CD4-positive, alpha-beta T cell treated with Interleukin-17A for 1 hour (primary cell): ENCODE measurements at places on chromosomes 13 and 19.

DNA sequence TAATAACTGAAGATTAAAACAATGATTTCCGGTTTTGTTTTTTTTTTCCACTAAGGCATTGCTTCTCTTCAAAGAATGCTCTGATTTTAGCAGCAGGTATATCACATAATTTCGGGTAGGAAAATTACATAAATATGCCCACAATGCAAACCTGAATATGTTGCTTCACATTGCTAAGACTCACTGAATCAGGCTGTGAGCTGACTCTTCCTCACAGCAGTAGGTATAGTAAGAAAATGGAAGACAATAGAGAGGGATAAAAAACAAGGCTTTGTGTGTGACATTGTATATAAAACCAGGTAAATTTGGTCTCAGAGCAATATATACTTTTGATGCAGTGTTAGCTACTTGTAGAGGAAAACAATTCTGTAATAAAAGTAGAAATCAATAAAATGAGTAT lies 1355.0 kb downstream of the OLFM4 start:
- no peak for DNase-seq

- no peak for DNase-seq
Observed at GRCh38 chr13:26310470-26310869, 56.5 kb downstream of the CDK8 start.

DNA sequence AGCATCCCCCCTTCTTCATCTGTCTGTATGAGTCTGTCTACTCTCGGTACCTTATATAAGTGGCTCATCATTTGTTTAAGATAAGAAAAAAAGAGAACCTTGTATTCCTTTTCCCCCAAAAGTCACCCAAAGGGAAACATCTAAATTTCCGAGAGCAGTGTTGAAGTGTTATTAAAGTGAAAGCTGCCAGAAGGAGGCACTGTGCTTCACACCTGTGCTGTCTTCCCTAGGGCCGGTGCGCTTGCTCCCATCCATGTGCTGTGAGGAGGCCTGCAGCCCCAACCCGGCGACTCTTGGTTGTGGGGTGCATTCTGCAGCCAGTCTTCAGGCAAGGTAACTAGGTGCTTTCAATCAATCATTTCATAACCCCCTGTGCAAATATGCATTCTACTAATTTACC lies 97.5 kb downstream of the TNFRSF19 start:
- DNase-seq = no peak

GRCh38 chr13:90585392-90585791 lies 762.1 kb upstream of the MIR17HG start:
- DNase-seq = no peak

- no peak for DNase-seq
Observed at GRCh38 chr13:80574113-80574850, 233.4 kb upstream of the SPRY2 start.

GRCh38 chr13:66071608-66072007 lies 1158.5 kb downstream of the PCDH9 start:
- no peak for DNase-seq

DNA sequence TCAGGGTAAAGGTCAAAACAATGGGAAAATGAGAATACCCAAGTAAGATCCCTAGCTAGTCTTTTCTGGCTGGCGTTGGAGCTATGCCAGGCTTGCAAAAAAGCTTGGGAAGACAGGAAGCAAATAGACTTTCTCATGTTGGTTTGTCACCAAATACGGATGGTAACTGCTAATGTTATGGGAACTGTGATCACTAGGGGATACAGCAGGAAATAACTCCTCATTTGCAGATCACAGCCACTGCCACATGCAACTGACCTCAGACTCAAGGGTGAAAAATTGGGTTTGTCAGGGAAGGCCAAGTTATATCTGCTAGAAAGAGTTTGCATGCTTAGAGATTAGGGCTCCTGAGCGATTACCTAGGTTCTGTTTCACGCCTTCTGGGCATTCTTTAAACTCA lies 162.9 kb downstream of the NHLRC3 start:
- no peak for DNase-seq

- DNase-seq = no peak
Observed at GRCh38 chr13:25335856-25336255, 34.4 kb downstream of the NUP58 start.

DNA sequence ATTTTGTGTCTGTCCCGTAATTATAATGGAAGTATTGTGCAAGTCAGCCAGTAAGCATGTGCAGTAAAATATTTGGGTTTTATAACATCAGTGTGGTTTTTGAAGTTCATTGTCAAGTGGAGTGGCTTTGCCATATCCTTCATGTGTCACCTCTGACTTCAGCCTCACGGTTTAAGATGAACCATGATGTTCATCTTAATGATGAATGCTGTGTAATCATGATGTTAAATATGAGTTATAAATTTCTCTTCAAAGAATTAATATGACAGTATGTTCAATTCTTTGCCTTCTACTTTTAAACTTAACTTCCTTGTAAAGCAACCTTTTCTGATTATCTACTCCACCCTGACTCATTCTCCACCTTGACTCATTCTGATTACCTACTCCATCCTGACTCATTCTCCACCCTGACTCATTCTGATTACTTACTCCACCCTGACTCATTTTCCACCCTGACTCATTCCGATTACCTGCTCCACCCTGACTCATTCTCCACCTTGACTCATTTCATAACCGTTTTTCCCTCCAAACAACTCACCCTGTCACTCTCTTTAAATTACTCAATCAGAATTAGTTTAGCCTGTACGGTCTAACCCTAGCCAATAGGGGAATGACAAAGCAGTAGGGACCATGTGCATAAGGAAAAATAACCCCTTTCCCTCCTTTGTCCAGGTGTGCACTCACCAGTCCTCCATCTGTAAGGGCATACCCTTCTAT lies 50.3 kb upstream of the ANKRD10 start:
- DNase-seq = no peak

GRCh38 chr13:33008946-33009722 lies 7.1 kb upstream of the KL start:
- DNase-seq = no peak

GRCh38 chr19:45587873-45588272 lies 3.3 kb upstream of the OPA3 start:
- DNase-seq = no peak

- DNase-seq = no peak
Observed at GRCh38 chr13:27851096-27851850, 59.0 kb downstream of the GSX1 start.

DNA sequence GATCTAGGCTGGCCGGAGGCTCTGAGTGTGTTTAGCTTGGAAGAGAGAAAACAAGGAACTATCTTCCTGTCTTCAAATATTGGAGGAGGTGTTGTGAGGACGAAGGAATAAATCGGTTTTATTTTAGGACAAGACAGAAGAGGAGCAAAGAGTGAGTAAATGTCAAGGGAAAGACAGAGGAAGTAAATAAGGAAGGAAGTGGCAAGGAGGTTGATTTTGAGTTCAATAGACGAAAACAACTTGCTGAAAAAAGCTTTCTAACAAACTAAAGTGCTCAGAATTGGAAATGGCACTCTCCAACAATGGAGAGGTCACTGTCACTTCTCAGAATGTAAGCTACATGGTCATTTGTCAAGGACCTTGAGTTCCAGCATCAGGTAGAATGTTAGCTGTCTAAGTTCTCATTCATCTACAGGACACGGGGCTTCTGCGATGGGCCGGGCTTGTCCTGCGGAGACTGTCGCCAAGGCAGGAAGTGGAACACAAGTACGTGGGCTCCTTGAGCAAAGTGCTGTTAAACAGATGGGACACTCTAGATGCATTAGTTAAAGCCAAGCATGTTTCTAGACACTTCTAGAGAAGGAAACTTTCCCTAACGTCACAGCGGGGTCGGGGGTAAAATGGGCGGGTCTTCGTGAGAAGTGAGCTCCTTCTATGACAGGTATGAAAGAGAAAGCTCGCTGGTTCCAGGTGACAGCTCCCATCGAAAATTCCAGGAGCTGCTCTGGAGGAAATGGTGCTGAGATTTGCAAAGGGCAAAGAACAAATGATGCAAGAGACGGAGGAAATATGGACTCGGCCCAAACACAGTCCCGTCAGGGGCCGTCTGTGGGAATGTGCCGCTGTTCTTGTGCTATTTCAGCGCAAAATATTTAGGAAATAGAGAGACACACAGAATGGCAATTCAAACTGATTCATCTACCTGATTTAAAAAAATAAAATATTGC lies 103.9 kb upstream of the UBL3 start:
- peak; percentile 65 for DNase-seq

GRCh38 chr13:78428646-78429045 lies 174.7 kb downstream of the POU4F1 start:
- no peak for DNase-seq

DNA sequence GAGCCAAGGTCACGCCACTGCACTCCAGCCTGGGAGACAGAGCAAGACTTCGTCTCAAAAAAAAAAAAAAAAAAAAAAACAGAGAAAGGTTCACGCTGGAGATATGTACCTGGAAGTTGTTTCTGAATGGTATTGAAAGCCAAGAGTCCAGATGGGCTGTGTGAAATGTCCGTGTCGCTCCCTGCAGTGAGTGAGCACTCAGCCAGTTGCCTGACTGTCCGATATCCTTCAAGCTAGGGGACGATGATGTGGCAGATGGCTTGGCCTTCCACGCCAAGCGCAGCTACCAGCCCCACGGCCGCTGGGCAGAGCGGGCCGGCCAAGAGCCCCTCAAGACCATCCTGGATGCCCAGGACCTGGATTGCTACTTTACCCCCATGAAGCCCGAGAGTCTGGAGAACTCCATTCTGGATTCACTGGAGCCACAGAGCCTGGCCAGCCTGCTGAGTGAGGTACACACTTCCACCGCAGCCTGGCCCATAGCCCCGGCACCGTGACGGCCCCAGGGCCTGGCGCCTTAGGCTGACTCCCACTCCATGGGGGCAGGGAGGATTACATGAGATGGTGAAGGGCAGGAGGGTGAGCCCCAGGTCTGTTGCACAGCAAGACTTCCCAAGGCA lies 11.7 kb upstream of the OVOL3 start:
- DNase-seq = no peak

GRCh38 chr19:1132552-1133383 lies 29.0 kb downstream of the GPX4 start:
- peak; percentile 45 for DNase-seq
